ENCODE measurements at places on chromosomes 5 and 9.

DNA sequence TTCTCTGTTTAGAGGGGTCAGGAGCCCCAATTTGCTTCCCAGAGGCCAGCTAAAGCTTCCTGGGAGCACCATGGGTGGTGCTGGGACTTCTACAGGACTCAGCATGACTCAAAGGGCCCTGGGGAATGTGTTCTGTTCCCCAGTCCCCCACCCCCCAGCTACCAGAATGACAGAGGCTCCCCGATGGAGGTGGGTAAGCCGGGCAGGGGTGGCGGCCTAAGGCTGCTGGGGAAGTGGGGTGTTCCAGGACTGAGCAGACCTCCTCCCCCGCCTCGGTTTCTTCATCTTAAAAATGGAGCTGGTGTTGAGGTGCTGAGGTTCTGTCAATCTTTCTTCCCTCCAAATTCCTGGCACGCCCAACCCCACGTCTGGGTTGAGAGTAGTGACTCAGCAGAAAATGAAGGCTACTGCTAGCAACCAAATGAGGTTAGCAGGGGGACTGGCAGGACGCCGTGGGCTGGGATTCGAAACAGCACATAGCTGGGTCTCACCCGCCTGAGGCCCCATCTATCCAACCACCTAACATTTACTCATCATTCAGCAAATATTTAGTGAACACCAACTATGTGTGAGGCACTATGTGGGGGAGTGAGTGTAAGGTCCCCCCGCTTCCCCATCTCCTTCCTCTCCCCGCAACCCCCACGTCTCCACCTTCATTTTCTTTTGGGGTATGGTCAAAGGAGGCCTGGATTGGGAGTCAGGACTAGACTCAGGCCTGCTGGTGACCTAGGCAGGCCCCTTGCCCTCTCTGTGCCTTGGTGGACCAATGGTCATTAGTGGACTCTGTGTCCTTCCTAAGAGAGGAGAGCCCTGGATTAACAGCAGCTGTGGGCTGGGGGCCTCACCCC, 50.2 kb downstream of the C9orf50 start:
- DNase-seq = peak; percentile 95

GRCh38 chr9:72839085-72839484, 113.8 kb downstream of the ALDH1A1 start:
- peak; percentile 49 for DNase-seq

DNA sequence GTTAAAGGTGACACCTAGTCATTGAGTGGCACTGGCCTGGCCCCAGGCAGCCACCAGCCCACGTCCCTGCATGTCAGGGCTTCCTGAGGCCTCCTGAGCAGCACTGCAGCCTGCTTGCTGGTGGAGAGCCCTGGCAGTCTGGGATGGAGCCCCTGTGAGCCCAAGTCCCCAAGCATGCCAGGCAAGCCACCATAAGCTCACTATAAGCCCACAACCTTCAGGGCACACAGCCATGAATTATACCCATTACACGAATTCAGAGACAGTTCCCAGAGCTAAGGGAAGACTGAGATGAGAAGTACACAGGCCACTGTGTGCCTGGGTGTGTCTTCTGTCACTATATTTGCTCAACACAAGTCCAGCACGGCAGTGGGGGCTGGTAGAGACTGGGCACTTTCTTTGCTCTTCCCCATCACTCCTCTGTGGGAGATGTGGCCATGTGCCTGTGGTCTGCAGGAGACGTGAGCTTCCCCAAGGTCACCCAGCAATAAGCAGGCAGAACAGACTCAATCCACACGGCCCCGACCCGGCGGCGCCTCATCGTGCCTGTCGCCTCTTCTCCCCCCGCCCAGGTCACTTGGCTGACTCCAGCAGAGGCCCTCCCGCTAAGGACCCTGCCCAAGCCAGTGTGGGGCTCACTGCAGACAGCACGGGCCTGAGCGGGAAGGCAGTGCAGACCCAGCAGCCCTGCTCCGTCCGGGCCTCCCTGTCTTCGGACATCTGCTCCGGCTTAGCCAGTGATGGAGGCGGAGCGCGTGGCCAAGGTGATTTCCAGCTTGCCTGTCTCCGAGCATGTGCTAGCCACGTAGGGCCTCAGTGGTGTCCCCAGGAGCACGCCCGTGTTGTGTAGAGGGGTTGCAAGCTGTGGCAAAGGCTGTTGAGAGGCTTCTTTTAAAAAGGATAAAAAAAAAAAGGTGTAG, 114.8 kb downstream of the WNK2 start:
- no peak for DNase-seq

DNA sequence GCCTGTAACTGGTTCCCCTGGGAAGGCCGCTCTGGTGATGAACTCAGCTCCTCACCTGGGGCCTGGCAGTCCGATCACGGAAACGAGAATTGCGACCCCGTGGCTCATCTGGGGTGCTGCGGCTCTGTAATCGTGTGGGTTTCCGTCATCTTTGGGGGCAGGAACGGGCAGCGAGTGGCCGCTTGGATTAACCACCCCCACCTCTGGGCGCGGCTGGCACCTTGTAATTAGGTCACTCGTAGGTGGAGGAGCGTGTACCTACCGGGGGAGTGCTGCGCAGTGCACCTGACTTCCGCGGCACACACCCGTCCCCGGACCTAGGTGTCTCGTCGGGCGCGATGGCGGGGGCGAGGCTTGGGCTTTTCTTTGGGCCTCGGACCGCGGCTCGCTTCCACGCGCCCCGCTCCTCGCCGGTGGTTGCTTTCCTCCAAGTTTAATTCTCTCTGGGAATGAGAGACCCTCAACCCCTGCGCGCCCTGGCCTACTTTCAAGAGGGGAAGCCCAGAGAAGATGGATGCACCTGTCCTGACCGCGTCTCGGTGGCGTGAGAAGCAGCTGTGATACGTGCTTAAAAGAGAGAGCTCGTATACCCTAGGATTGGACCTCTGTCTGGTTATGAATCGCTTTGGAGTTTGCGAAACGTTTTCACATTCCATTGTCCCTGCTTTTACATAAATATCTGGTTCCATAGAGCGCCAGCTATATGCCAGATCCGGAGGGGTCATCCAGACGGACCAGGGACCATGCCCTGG, 744 bp upstream of the PPP2CA start:
- DNase-seq = peak; percentile 41

- DNase-seq = no peak
Measured at GRCh38 chr9:117394655-117395054, 20.2 kb downstream of the ASTN2 start.

DNA sequence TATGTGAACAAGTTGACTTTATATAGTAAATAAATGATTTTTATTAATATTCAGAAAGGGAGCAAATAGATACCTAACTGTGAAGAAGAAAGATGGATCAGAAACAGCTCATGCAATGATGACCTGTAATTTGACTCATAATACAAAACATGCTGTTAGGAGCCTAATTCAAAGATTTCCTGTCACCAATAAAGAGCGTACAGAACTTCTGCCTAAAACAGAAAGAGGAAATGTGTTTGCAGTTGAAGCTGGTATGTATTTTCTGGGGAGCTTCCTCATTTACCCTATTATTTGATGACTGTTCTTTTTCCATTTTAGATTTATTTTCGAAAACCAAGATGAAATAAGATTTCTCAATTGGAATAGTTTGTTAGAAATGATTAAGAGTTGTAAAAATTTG, 11.4 kb downstream of the YTHDC2 start:
- peak; percentile 25 for DNase-seq

- DNase-seq = peak; percentile 1
Measured at GRCh38 chr5:26757941-26758340, 280.4 kb downstream of the CDH9 start.

DNA sequence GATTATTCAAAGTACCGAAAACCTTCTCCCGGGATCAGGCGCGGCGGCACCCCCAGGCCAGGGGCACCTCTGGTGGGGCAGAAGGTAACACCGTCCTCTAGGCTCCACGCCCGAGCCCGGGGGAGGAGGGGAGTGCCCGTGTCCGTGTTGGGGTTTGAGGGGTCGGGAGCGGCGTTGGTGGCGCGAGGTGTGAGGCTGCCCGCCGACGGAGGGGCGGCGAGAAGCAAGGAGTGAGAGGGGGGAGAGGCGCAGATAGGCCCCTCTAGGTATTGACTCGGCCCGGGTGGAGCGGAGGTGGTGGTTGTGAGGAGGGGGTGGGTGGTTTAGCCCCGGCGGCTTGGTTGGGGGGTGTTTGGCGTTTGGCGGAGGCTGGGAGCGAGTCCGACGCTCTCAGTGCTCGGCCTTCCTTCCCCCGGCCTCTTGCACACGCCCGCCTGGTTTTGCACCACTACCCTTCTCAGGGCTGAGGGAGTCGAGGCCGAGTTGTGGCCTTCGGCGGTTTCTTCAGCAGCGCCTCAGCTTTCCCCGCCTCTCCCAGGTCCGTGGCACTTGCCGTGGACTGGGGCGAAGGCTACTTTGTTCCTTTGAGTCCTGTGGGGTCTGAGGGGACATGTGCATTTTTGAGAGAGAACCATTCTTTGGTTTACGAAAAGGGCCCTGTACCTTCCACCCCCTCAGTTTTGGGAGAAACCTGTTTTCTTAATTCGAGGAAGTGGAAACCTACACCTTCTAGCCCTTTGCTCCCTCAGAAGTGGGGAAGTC, 450 bp downstream of the GPBP1 start:
- DNase-seq = peak; percentile 39

- DNase-seq = no peak
Measured at GRCh38 chr5:78308703-78309102, 14.2 kb upstream of the AP3B1 start.

- peak; percentile 55 for DNase-seq
Measured at GRCh38 chr5:74556631-74557595, 83.6 kb downstream of the ENC1 start.

GRCh38 chr9:117116084-117116483, 298.8 kb downstream of the ASTN2 start:
- peak; percentile 14 for DNase-seq

DNA sequence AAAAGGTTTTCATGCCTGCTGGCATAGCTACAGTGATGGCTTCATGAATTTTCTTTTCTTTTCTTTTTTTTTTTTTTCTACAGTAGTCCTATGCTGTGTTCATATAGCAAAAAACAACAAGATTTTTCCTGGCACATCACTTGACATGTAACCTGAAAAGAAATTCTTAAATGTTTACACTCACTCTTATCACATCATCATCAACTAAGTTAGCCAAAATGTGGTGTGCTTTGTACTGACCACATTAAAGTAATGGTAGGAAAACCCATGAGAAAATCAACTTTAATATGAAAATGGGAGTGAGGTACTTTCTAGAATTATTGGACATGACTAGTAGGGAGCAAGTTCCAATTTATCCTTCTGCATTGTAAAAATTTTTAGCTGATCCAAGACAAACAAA, 146.7 kb downstream of the SSBP2 start:
- DNase-seq = no peak

DNA sequence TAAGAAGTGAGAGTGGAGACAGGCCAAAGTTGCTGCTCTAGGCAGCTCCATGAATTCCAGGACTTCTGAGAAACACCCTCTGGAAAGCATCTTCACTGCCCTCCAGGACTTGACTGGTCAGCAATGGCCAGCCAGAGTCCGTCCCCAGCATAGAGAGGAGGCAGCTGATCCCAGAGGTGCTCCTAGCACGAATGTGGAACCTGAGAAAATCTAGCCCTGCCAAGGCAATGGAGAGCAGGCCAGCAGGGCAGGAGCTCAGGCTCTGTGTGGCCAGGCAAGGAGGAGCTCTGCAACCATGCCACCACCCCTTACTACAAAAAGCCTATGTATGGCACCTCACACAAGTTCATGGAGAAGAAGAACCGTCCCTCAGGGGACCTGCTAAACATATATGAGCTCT, 56.1 kb upstream of the SPTLC1 start:
- no peak for DNase-seq

GRCh38 chr5:103645816-103646215, 83.2 kb upstream of the NUDT12 start:
- no peak for DNase-seq

DNA sequence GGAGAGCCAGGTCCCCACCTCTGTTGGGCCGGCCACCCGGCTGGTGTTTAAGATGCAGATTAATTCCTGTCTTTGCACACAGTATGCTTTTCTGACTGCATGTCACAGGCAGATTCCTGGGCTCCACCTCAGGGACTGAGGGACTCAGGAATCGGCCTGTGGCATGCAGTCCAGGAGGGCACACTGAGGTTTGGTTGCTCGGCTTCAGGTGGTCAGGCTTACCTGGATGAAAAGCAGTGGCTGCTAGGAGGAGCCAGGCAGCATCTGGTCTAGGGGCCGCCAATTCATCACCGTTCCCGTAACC, 1.1 kb downstream of the WDR5 start:
- DNase-seq = no peak

DNA sequence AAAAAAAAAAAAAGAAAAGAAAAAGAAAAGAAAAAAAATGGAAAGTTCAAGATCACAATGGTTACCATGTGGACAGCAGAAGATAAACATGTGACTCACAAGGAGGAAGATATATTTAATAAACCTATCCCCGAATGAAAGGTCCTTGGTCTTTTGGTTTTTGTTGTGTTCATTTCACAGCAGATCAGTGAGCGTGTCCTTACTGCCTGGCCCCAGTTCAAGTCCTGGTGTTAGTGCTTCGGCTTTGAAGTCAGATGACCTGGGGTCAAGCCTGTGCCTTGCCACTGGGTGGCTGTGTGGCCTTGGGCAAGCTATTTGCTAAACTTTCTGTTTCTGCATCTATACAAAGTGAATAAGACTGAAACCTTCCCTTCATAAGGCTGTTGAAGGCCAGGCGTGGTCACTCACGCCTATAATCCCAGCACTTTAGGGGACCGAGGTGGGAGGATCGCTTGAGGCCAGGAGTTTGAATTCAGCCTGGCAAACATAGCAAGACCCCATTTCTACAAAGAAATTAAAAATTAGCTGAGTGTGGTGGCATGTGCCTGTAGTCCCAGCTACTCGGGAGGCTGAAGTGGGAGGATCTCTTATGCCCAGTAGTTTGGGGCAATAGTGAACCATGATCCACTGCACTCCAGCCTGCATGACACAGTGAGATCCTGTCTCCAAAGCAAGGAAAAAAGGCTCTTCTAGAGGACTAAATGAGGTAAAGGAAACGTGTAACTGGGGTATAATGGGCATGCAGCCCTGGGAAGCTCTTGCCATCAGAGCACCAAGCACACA, 94.5 kb upstream of the SPATA31D4 start:
- peak; percentile 46 for DNase-seq

- DNase-seq = no peak
Measured at GRCh38 chr5:9726931-9727330, 96.8 kb upstream of the TAS2R1 start.

GRCh38 chr9:128420060-128420650, 502 bp upstream of the CERCAM start:
- DNase-seq = peak; percentile 56

DNA sequence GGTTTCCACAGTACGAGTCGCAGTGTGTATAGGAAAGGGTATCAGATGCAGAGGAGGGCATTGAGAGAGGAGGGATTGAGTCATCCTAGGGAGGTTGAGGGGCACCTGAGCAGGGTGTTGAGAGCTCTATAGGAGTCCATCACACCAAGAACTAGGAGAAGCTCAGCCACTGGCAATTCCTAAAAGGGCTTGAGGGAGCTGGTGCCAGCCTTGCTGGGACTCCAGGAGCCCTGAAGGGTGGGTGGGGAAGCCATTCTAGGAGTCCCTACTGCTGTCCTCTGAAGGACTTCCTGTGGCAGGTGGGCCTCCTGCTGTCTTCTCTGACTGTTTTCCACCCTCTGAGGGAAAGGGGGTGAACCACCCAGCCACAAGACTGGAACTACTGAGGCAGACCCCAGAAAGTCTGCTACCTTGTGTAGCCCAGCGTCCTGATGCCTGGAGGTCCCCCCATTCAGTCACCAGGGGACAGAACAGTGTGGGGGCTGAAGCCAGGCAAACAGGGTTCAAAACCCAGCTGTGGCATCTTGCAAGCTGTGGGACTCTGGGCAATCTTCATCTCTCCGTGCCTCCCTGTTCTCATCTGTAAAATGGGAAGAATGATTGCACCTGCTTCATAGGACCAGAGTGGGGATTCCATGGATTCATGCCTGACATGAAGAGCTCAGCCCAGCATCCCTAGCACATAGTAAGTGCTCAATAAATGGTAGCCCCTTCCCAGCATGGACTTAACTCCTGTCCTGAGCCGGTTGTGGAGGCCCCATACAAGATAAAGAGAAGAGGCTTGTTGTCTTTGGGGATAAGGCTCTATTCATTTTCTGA, 149.5 kb downstream of the C9orf50 start:
- DNase-seq = no peak

Measured in iris pigment epithelial cell (primary cell).